ENCODE measurements at places on chromosomes 5 and 9. TPM values are rescaled to one million over a fixed set of nuclear protein-coding genes. Genes with fewer than 3 reads are reported as not detected.

- no peak for DNase-seq
Measured at GRCh38 chr5:80090884-80091166, 55.7 kb downstream of the THBS4 start.

The SH3PXD2B gene
- 9.8 TPM for total RNA-seq

- no peak for DNase-seq
Measured at GRCh38 chr9:86990290-86990689, 43.0 kb upstream of the GAS1 start.

GRCh38 chr5:94577466-94578245 lies 40.7 kb downstream of the KIAA0825 start:
- DNase-seq, result no peak

The SIT1 gene
- not detected for total RNA-seq

GRCh38 chr5:159010661-159011442 lies 88.9 kb downstream of the EBF1 start:
- no peak for DNase-seq

The HAPLN1 gene
- 1.0 TPM for total RNA-seq

The IFNA13 gene
- not detected for total RNA-seq

The FRMD3 gene
- 68.1 TPM for total RNA-seq

The CCL19 gene
- 1.4 TPM for total RNA-seq

The ROR2 gene
- 38.9 TPM for total RNA-seq

The TAF11L9 gene
- total RNA-seq, result not detected

DNA sequence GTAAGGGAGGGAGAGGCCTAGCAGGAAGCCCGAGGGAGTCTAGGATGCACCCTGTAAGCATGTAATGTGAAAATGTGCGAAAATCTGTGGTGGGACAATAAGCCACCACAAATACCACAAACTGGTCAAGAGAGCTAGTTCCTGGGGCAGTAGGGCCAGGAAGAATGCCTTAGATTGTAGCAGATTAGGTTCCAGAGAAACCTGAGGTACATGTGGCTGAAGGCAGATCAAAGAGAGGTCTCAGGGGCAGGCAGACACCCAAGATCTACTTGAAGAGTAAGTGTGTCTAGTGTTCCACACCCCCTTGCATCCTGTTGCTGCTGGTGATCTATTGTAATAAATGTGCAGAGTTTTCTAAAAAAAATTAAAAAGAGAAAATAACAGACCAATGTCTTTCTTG lies 1677.3 kb upstream of the CDH6 start:
- DNase-seq, result no peak

The GFRA3 gene
- 1.8 TPM for total RNA-seq
